ENCODE measurements at places on chromosomes 16 and 17.

DNA sequence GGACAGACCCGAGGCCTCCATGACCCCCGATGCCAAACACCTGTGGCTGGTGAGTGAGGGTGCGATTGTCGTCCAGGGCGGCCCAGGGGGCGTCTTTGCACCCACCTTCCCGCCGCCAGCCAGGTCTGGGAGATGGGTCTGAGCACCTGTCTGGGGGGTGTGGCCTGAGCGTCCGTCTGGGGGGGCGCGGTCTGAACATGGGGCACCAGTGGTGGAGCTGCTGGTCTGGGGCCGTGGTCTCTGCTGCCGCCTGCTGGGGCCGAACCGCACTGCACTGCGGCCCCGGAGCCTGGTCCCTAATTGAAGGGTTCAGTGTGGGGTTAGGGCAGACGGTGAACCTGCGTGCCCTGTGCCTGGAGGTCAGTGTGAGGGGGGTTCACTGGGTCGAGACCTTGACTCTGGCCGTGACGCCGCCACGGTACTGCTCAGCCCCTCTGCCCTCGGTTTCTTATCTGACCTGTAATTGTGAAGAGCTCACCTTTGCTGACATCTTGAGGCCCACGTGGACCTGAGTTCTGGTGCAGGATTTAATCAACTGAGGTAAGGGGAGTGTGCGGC lies 12.6 kb upstream of the TCF25 start:
- DNase-seq: peak; percentile 93

GRCh38 chr17:44769230-44769629 lies 10.4 kb downstream of the ADAM11 start:
- no peak for DNase-seq

DNA sequence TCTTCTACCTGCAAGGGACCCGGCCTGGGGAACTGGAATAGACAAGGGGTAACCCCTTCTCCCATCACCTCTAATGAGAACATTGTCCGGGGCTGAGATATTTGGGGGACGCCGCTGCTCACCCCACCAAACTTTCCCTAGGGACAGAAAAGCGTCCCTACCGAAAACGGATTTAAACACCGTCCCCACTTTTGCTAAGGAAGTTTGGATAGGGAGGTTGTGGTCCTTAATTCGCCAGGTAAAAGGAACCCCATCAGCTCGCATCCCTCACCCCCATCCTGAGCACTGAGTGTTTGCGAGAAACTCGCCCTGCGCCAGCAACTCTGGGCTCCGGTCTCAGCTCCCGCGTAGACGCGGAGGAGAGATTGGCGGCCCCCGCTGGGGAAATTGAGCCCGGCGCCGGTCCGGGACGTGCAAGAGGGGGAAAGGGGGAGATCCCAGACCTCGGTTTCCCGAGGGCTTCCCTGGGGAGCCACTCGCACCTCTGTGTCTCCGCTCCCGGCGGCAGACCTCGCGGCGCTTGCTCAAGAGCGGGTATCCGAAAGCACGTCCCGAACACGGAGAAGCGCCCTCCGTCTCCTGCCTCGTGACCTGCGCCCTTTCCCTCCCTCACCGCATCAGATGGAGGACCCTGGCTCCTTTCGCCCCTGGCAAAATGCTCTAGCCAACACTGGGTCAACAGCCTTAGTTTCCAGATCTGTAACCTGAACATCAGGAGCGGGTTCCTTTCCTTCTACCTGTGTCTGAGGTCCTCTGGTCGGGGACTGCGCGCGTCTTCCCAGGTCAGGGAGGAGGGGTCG lies 3.1 kb upstream of the SOX9 start:
- DNase-seq: no peak

GRCh38 chr16:65002265-65002664 lies 119.6 kb downstream of the CDH11 start:
- DNase-seq: peak; percentile 41

DNA sequence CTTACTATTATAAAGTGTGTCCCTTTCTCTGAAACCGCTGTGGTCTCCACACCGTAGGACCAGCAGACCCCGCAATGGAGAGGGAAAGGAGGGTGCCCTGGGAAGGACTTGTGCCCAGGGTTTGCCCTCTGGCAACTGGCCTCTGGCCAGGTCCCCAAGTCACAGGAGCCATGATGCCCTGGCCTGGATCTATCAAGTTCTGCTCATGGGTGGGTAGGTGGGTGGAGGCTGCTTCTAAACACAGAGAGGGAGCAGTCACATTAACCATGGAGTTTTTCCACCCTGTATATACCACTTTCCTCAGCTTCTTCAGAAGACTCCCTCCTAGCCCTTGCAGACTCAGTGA lies 9.4 kb upstream of the NEUROD2 start:
- DNase-seq: no peak

- no peak for DNase-seq
Measured at GRCh38 chr16:29644973-29645693, 17.9 kb upstream of the SPN start.

DNA sequence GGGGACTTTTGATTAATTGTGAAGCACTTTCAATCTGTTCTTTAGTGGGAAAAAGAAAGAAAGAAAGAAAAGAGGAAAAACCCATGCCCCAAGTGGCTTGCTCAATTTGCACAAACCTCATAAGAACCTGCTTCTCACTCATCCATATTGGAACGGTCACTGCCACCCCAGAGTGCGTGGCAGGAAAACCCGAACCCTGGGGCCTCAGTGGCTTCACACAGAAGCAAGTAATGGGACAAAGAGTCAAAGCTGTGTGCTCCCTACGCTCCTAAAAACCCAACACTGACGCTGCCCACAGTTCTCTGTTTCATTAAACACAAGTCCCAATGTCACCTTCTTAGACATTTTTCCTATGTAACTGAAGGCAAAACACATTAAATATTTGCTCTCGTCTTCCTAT lies 1.2 kb downstream of the SLC6A4 start:
- no peak for DNase-seq

GRCh38 chr17:50468304-50469207 lies at the start of gene CHAD:
CHAD (minus strand) TSS chr17:50468880; CDS start chr17:50468813, 67 bp downstream.
- peak; percentile 75 for DNase-seq

- DNase-seq: peak; percentile 21
Measured at GRCh38 chr16:53822936-53823529, 119.1 kb downstream of the FTO start.

- peak; percentile 60 for DNase-seq
Measured at GRCh38 chr17:62696256-62696655, 68.8 kb downstream of the MRC2 start.

DNA sequence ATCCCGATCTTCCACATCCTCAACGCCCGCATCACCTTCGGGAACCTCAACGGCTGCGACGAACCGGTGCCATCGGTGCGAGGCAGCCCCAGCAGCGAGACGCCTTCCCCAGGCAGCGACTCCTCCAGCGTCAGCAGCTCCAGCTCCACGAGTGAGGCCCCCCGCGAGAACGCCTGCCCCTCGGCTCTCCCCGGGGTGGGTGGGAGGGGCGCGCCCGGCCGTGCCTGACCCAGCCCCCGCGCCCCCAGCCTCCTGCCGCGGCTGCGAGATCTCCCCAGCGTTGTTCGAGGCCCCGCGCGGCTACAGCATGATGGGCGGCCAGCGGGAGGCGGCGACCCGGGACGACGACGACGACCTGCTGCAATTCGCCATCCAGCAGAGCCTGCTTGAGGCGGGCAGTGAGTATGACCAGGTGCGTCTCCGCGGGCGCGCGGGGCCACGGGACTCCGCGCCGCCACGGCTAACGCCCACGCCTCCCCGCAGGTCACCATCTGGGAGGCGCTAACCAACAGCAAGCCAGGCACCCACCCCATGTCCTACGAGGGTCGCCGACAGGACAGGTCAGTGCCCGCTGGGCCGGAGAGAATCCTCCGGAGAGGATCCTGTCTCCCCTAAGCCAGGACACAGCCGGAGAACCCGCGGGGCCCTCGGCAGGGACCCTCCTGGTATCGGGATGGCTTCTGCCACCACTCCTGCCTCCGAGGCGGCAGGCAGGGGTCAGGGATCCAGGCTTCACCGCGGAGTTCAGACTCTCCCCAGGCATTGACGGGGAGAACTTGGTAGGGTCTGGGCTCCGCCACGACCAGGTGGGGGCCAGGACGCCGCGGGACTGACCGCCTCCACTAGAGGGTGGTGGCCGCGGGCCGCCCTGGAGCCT lies 10.1 kb downstream of the CORO6 start:
- DNase-seq: no peak

GRCh38 chr17:63998721-63999679 lies 849 bp downstream of the PRR29 start:
- DNase-seq: peak; percentile 11

- DNase-seq: no peak
Measured at GRCh38 chr17:33854596-33854995, 400.5 kb upstream of the CCL2 start.

DNA sequence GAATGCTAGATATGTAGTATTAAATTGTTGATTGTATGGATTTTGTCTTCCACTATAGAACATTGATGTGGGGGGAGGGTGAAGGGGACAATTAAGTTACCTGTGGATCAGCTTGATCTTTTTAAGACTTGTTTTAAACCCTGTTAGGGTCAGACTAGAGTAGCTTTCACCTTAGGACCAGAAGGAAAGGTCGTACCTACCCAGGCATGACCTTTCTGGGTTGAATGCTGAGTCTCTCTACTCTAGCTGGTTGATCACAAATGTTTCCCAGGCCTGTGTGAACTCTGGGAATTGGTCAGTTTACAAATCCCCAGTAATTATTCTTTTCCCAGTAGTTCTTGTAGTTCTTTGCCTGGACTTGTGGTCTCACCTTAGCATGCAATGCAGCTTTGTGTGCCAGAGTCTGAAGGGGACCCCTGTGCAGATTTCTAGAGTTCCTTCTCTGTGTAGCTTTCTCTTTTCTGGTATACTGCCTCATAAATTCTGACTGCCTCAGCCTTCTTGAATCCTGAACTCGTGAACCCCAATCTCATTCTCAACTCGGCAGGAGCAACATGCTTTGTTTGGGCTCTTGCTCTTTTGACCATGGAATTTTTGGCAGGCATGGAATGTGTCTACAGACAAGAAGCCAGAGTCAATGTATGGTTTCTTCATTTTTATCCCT lies 54.1 kb downstream of the VMP1 start:
- peak; percentile 22 for DNase-seq

DNA sequence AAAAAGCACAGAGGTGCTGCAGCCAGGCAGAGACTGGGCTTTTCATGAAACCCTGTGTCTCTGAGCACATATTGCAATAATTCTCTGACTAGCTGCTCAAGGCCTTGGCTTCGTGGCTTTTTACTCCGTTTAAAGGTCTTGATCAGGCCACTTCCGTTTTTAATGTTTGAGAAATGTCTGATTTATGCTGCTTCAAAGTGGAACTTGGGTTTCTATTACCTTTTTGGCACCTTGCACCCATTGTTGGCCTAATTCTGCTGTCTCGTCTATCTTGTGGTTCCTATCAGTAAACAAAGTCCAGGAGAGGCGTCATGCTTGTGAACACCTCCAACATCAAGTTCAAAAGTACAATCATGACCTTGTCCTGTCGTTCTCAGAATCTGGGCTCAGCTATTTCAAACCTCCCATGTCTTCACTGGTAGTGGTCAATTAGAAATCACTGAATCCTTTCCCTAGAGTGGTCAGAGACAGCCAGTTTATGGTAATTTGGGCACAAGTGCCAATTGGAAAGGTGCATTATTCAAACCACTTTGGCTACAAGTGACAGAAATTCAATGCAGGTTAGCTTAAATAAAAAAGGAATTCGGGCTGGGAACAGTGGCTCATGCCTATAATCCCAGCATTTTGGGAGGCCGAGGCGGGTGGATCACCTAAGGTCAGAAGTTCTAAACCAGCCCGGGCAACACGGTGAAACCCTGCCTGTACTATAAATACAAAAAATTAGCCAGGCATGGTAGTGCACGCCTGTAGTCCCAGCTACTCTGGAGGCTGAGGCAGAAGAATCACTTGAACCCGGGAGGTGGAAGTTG lies 33.3 kb upstream of the METTL9 start:
- DNase-seq: peak; percentile 30

GRCh38 chr16:57700781-57701551 lies 6.4 kb downstream of the DRC7 start:
- no peak for DNase-seq

DNA sequence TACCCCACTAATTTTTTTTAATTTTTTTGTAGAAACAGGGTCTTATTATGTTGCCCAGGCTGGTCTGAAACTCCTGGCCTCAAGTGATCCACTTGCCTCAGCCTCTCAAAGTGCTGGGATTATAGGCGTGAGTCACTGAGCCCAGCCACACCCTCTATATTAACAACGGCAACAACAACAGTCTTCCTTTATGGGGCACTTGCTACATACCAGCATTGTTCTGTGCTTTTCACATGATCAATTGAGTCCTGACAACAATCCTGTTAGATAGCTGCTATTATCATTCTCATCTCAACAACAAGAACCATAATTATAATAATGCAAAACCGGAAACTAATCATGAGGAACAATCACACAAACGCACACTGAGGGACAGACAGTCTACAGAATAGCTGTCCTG lies 12.6 kb upstream of the ARL5C start:
- peak; percentile 70 for DNase-seq

DNA sequence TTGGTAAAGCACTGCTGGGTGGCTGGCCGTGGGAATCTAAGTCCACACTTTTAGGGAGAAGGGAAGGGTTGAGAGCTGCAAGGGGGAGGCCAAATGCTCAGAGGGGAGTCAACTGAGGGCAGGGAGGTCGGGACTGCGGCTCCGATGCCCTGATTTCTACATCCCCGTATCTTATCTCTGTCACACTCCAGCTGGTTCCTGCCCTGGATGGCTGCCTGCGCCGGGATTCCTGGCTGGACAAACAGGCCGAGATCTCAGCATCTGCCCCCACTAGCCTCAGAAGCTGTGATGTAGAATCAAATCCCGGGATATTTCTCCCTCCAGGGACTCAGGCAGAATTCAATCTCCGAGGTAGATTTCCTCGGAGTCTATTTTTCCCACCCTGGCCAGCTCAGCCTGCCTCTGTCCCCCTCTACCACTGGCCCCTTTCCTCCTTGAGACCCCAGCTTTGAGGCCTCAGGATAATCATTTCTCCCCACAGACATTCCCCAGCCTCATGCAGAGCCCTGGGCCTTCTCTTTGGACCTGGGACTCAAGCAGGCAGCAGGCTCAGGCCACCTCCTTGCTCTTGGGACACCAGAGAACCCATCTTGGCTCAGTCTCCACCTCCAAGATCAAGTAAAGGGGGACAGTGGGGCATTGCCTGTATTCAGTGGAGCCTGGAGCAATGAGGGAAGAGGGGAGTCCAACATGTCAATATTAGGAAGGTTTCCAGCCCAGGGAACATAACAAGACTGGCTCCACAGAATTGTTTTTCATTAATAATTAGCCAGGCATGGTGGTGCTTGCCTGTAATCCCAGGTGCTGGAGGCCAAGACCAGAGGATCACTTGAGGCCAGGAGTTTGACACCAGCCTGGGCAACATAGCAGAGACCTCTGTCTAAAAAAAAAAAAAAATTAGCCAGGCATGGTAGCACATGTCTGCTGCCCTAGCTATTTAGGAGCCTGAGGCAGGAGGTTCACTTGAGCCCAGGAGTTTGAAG lies 1.8 kb downstream of the SHBG start:
- DNase-seq: no peak

GRCh38 chr16:77409311-77409710 lies 25.5 kb downstream of the ADAMTS18 start:
- DNase-seq: no peak

Data from AG20443 (cell line).